ENCODE measurements at places on chromosomes 1 and 21. TPM values are rescaled to one million over a fixed set of nuclear protein-coding genes. Genes with fewer than 3 reads are reported as not detected.

- peaks cover 51% of the 10 kb centered on the region for H3K36me3 ChIP-seq
- H3K27me3 ChIP-seq: no peaks in the 10 kb centered on the region
- no peak for DNase-seq
- H3K27ac ChIP-seq: no peak overlapping the region
- H3K4me3 ChIP-seq: no peak overlapping the region
- H3K4me1 ChIP-seq: peaks cover 64% of the 10 kb centered on the region
Measured at GRCh38 chr1:9730096-9730901, 78.8 kb downstream of the PIK3CD start.

DNA sequence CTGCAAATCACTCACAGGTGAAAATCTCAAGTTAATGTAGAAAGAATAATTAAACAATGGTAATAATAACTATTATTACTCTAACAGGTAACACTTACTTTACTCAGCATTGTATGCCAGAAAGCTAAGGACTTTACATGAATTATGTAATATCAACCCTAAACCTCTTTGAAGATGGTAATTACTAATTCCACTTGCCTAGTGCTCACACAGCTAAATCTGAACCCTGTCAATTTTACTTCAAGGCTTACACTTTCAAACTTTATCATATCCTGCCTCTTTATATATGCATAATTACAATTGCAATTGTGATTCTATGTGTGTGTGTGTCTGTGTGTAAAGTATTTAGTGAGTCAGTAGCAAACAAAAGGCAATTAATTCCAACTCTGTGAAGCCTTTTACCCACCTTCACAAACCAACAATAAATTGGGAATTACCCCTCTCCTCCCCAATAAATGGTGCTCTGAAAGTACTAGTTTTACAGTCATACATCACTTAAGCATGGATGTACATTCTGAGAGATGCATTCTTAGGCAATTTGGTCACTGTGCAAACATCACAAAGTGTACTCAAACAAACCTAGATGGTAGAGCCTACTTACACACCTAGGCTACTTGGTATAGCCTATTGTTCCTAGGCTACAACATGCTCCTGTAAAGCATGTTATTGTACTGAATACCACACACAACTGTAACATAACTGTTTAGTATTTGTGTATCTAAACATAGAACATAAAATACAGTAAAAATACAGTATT is 5.9 kb downstream of the ZNF644 start:
- no peak for DNase-seq
- no peak overlapping the region for H3K4me3 ChIP-seq
- H3K36me3 ChIP-seq: no peaks in the 10 kb centered on the region
- H3K27ac ChIP-seq: no peak overlapping the region
- H3K4me1 ChIP-seq: peaks cover 72% of the 10 kb centered on the region

DNA sequence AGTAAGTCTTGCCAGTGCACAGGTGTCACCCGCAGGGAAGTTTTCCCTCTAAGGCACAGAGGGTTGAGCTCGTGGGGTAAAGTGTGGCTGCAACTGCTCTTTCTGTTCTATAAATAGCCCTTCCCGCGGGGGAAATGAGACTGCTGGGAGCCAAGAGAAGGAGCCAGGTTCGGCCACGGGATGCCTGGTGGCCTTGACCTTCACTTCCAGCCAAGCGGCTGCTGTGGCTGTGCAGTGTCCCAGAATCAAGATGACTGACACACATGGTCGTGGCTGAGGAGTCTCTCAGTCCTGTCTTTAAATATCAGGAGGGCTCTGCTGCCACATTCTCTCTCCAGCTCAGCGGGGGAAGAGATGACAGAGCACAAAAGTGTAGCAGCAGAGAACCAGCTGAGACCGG is 154.1 kb upstream of the VAMP3 start:
- no peaks in the 10 kb centered on the region for H3K27me3 ChIP-seq
- H3K27ac ChIP-seq: no peak overlapping the region
- H3K4me3 ChIP-seq: no peak overlapping the region
- no peak for DNase-seq
- H3K4me1 ChIP-seq: no peaks in the 10 kb centered on the region
- H3K36me3 ChIP-seq: no peaks in the 10 kb centered on the region

GRCh38 chr21:39842741-39843459 is 24.3 kb upstream of the PCP4 start:
- H3K27me3 ChIP-seq: no peaks in the 10 kb centered on the region
- DNase-seq: no peak
- H3K27ac ChIP-seq: no peak overlapping the region
- no peaks in the 10 kb centered on the region for H3K36me3 ChIP-seq
- H3K4me3 ChIP-seq: no peak overlapping the region
- no peaks in the 10 kb centered on the region for H3K4me1 ChIP-seq

DNA sequence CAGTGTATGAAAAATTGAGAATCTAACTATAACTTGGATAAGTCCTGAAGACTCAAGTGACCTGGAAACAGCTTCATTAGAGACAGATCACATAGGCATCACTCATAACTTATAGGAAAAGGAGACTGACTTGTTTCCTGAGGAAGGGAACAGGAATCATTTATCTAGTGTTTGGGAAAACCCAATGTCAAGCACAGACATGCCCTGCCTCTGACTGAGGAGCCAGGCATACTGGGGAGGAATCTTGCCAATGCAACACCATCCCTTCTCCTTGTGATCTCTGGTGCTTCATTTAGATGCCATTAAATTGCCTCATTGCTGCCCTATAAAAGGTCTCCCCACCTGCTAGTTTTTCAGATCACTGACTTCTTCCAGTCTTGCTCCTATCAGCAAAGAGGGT is 10.3 kb downstream of the LCE4A start:
- H3K27me3 ChIP-seq: no peaks in the 10 kb centered on the region
- H3K27ac ChIP-seq: no peak overlapping the region
- H3K36me3 ChIP-seq: no peaks in the 10 kb centered on the region
- H3K4me3 ChIP-seq: no peak overlapping the region
- no peaks in the 10 kb centered on the region for H3K4me1 ChIP-seq

DNA sequence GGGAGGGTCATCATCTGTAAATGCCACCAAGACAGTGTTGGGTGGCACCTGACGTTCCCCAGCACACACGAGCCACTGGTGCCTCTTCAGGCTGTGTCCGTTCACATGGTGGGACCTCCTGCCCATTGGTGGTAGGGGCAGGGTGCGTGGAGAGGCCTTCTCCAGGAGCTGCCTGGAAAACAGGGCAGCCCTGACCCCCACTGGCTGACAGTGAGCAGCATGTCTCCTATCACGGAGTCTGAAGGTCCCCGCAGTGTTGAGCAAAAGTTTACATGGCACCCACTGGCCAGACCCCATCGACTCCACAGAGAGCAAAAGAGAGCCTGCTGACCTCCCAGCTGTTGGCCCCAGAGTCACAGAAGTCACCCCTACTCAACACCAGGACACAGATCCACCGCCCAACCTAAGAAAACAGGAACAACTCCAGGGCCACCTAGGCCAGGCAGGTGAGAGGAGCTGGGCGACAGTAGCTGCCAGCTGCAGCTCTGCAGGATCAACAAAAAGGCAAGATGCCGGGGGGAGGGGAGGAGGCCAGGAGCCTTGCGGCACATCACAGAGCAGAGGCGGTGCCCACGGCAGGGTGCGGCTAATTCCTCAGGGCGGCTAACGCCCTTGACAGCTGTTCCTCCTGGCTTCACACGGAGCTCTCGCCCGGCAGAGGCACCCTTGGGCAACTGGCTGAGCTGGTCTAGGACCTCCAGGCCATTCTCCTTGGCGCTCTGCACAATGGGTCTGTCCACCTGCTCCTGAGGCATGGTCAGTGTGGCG is 14.4 kb upstream of the IFI6 start:
- H3K27ac ChIP-seq: no peak overlapping the region
- no peaks in the 10 kb centered on the region for H3K36me3 ChIP-seq
- DNase-seq: no peak
- H3K4me1 ChIP-seq: no peaks in the 10 kb centered on the region

ABCD3 gene
- polyA plus RNA-seq: 28.3 TPM

SPRR1A gene
- polyA plus RNA-seq: not detected

Measured in CD8-positive, alpha-beta memory T cell (primary cell).